Right renal pelvis (tissue), 4 donors: ENCODE measurements at places on chromosomes 3 and 15.

DNA sequence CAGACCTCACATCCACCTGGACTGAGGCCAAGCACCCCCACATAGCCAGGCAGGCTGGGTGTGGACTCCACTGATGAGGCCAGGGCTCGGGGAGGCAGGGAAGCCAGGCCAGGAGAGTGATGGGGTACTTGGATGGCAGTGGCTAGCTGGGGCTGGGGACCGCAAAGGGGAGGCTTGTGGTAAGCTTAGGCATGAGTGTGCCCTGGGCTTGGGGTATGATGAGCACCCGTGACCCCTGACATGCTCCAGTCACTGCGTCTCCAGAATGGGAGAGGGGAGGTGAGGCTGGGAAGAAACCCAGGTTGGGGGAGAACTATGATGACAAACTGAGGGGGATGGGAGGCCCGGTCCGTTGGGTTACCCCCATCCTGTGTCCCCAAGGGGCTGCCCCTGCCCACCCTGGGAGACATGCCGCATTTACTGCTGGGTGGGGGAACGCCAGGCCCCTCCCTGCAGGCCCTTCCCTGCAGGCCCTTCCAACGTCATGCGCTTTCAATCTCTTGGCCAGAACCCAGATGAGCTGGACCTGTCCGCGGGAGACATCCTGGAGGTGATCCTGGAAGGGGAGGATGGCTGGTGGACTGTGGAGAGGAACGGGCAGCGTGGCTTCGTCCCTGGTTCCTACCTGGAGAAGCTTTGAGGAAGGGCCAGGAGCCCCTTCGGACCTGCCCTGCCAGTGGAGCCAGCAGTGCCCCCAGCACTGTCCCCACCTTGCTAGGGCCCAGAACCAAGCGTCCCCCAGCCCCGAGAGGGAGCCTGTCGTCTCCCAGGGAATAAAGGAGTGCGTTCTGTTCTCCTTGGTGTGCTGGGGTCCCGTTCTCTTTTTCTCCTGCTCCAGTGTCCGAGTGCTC, 34.1 kb downstream of the TSPAN3 start:
- DNase-seq = no peak

DNA sequence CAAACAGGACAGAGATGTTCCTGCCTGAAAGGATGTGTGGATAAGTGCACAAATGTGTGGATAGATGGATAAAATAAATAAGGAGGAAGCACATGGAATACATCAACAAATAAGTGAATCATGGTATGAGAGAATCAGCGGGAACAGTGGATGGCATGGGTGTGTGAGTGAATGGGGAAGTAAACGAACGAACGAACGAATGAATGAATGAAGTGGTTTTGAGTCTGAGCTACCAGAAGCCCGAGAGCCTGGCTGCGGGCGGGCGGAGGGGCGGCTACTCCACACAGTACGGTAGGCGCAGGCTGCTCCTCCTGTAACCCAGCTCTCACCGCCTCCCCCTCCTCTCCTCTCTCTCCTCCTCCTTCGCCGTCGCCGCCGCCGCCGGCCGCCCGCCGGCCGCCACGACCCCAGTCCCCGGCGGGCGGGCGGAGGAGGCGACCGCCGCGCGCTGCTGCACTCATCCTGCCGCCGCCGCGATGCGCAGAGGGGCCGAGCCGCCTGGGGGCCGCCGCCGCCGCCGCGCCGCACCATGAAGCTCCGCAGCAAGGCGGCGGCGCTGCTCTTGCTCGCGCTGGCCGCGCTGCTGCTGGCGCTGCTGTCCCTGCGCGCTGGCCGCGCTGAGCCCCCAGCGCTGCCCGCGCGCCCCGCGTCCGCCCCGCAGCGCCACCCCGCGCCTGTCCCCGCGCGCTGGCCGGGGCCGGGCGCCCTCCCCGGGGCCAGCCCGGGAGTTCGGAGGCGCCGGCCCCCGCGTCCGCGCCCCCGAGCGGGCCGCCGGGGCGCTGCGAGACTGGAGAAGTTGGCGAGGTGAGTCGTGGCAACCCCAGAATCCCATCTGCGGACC, at the start of gene GXYLT2:
Gene GXYLT2, plus strand, starts transcription at position 342 of the 841 bp plus-strand sequence. Its CDS starts 188 bp downstream, at position 530.
- no peak for DNase-seq

GRCh38 chr3:64027658-64028057, 4.4 kb upstream of the PSMD6 start:
- no peak for DNase-seq

GRCh38 chr3:34200576-34200975, 402.1 kb downstream of the PDCD6IP start:
- DNase-seq = no peak

GRCh38 chr3:143653493-143653892, 194.8 kb downstream of the SLC9A9 start:
- no peak for DNase-seq

DNA sequence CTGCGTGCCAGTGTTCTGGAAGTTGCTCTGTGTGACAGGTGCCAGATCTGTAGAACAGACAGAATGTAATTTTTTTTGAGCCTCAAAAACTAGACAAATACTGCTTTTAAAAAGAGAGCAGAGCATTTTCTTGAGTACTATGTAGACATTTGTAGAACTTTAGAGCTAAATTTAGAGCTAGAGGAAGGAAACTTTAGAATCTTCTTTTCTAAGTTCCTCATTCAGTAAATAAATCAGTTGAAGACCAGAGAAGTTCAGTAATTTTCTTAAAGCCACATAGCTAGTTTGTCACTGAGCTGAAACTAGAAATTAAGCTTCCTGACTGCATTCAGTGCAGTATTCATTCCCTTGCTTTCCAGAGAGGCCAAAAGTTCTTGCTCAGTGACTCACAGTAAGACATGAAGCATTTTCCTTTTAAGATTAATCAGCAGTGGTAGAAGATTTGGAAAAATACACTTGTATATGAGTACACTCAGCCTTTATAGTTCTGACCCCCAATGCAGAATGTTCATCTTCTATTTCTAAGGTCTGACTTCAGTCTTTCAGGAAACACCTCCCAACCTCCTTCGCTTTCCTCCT, 83.6 kb upstream of the TSEN2 start:
- DNase-seq = no peak

DNA sequence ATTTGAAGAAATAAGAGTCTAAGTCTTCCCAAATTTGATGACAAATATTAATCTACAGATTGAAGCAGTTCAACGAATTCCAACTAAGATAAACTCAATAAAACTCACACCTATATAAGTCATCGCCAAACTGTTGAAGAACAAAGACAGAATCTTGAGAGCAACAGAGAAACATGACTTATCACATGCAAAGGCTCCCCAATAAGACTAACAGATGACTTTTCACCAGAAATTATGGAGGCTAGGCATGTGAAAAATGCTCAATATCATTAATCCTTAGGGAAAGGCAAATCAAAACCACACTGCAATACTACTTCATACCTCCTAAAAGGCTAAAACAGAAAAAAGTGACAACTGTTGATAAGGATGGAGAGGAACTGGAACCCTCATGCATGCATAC, 517.6 kb upstream of the SUCLG2 start:
- no peak for DNase-seq

GRCh38 chr15:47985568-47985967, 135.2 kb upstream of the SLC24A5 start:
- no peak for DNase-seq

GRCh38 chr3:71511037-71511436, 72.5 kb downstream of the FOXP1 start:
- no peak for DNase-seq

- no peak for DNase-seq
Measured at GRCh38 chr3:97952872-97953271, 19.4 kb downstream of the RIOX2 start.

GRCh38 chr3:44321335-44321734, 17.2 kb upstream of the TCAIM start:
- no peak for DNase-seq

DNA sequence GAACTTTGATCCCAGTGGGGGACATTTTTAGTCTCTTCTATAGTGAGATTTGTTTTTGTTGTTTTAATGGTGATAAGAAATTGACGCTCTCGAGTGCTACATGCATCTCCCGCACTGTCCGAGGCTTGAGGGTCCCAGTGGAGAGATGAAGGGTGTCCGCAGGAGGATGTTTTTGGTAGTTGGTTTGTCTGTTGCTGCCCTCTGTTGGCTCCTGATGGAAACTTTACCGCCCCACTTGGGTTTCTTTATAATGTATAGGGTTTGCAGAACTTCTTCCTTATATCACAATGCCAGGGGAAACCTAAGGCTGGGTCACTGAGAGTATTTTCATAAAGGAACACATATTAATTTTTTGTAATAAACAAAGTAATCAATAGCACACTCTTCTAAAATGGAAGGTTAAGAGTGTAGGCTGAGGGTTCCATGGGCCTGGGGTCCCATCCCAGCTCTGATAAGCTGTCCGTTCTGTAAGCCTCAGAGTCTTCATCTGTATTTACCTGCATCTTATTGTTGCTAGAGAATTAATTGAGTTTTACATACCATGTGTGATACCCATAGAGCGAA, 185.3 kb upstream of the FEZF2 start:
- DNase-seq = no peak

- DNase-seq = no peak
Measured at GRCh38 chr3:137852391-137852830, 88.3 kb downstream of the SOX14 start.

DNA sequence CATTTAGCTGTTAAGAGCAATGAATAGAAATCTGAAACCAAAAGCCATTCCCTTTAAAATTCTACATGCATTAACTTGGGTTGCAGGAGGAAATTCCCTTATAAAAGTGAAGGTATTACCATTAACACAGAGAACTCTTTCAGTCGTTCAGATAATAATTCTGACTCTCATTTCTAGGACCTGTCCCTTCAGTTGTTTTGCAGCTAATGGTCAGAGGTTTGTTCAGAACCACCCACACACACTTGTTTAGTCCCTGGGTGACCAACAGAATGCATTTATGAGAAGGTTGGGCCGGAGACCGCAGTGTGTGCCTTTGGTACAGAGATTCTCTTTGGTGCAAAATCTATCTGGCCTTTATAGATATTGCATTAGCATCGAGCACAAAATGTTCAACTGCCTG, 492.5 kb downstream of the NLGN1 start:
- DNase-seq = no peak

GRCh38 chr15:75684648-75685047, 28.0 kb downstream of the CSPG4 start:
- DNase-seq = no peak

DNA sequence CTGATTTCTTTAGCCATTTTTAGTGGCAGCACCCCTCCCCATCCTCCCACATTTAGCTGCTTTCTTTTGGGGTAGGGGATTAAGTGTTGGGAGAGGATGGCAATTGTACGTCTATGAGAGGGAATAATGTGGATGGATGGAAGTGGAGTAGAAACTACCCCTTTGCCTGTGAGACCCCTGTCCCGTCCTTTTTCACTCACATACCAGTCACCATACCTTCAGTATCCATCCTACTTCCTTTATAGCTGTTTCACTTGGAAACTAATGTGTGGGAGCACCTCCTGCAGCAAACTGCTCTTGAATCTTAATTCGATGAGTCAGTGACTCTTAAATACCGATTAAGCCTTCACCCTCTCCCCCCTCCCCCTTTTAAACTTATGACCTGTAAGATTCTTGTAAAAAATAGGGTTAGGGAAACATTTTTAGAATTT, 730 bp downstream of the SPRED1 start:
- DNase-seq = no peak

- no peak for DNase-seq
Measured at GRCh38 chr3:180447136-180447535, 154.8 kb upstream of the TTC14 start.

- DNase-seq = no peak
Measured at GRCh38 chr3:170614214-170614966, 28.5 kb upstream of the SLC7A14 start.

DNA sequence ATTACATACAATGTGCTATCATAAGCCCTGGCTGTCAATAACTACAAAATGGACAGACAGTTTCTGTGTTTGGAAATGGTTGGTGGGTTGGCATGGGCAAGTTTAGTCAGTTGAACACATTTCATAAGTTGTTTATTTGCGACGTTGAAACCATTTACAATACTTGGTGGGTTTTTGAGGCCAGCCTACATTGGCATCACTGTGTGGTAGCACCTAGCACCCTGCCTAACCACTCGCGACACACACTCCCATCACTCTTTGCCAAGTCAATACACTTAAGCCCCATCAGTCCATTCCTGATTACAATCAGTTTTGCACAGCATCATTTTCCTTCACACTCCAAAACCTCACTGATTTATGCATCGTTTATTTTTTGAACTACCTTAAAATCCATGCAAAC, 13.8 kb downstream of the PROK2 start:
- DNase-seq = no peak

DNA sequence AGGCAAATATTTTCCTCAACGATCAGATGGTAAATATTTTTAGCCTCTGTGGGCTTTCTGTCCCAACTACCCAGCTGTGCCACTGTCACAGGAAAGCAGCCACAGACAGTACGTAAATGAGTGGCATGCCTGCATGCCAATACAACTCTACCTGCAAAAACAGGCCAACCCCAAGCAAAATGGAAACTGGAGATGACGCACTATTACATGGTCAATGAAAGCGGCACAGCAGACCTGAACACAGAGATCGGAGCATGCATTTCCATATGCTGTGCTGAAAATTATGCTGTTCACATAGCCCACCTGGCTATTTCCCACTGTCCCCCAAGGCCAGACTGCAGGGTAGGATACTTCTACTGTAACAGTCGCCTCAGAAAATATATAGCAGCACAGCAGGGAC, 57.8 kb downstream of the HERC2 start:
- no peak for DNase-seq

DNA sequence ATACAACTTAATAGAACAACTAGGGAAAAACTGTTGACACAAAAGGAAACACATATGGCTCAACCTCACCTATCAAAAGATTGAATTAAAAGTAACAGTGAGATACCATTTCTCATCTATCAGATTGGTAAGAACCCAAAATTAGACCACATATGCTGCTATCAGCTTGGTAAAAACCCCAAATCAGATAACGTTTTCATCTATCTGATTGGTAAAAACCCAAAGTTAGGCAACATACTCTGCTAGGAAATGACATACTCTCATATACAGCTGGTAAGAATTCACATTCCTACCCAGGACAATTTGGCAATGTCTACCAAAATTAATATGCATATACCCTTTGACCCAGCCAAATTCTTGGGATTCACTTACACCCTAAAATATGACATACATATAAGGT, 26.3 kb downstream of the NRG4 start:
- DNase-seq = no peak

GRCh38 chr15:64275934-64276333, 80.0 kb downstream of the CSNK1G1 start:
- no peak for DNase-seq

- DNase-seq = no peak
Measured at GRCh38 chr15:98611808-98612207, 36.5 kb upstream of the IGF1R start.

DNA sequence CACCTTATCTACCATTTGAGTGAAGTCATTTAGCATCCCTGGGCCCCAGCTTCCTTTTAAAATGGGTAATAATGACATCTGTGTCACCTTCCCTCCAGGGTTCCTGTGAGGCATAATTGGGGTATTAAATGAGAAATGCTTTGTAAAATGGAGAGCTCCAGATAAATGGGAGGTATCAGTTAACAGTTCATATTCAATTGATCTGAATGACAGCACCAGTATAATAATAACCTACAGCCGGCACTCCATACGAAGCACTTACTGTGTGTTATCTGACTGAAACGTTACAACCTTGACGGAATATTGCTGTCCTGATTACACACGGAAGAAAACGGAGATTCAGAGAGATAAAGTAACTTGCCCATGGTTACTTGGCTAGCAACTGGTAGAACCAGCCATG, 53.6 kb downstream of the BHLHE40 start:
- no peak for DNase-seq
